ENCODE measurements at places on chromosomes 6 and 20.

GRCh38 chr6:64000818-64001491 lies 365.4 kb downstream of the PHF3 start:
- DNase-seq, result no peak

DNA sequence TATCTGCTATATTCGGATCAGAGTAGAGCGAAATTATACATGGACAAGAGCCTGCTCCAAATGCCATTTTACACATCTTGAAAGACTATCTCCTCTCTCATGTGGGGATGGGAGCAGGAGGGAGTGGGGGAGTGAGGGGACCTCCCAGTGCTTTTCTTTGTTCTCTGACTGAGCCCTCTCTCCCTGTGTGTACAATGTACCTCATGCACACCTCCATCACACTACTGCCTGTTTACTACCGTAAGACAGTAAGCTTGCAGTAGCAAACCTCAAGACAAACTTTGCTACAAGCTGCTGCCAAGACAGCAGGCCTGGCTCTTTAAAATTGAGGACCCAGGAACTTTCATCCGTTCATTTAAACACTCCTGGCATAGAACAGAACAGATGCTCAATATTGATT lies 7.2 kb downstream of the NHSL1 start:
- no peak for DNase-seq

DNA sequence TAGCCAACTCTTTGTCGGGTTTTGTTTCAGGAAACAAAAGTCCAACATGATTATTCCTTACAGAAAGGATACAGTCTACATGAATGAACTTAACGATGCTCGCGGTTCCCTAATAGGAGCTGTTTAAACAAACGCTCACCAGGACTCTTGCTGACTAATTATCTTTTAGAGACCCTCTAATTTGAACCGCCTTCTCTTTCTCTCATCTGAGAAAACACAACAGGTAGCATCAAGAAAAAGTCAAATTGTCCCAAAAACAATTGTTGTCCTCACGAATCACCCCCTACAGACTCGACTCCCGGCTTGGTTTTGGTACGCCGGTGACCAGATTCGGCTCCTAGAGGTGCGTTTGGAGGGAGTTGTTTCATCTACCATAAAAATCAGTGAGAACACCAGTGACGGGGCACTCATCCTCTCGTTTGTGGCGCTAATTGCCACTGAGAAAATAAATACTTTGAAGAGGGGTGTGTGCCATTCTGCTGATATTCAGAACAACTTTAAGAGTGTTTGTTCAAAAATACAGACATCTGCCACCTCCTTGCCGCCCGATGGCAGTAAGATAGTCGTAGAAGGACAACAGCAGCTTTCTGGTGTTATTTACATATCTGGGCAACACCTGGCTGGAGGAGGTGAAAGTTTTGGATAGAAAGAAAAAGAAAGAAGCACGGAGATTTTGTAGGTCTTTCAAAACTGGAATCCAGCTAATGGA lies 1.1 kb upstream of the SIM1 start:
- DNase-seq, result no peak

GRCh38 chr6:5962794-5963193 lies 43.9 kb downstream of the NRN1 start:
- no peak for DNase-seq

DNA sequence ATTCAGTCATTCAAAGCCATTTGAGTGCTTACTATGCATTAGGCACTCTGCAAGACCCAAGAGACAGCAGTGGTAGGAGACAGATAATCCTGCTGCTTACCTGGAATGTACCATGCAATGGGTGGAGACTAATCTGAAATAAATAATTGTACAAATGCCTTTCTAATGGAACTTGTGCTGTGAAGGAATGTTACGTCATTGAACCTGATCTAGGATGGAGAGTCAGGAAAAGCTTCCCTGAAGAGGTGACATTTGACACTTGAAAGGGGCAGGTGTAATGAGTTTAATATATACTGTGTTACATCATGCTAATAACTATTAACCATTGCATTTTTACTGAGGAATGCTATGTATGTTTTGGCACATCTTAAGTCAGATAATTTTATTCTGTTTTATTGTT lies 491.0 kb upstream of the FLRT3 start:
- DNase-seq, result no peak

DNA sequence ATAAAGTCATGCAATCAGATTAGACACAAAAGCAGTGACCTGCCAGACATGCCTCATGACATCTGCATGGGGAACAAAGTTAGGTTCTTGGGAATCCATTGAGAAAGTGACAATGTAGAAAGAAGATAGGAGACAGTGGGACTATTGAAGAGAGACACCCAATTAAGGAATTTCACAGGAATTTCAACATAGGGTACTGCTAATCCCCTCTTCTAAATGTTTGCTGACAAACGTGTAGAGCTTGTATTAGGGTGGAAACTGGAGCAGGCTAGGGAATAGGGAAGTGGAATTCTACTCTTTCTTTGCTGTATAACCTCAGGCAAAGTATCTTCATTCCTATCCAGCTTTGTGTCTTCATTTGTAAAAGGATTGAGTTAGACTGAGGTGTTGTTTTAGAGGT lies 409.4 kb upstream of the SASH1 start:
- no peak for DNase-seq

- no peak for DNase-seq
Measured at GRCh38 chr6:145823328-145823944, 8.8 kb upstream of the FBXO30 start.

- DNase-seq, result no peak
Measured at GRCh38 chr6:31762878-31763618, 592 bp downstream of the SAPCD1 start.

DNA sequence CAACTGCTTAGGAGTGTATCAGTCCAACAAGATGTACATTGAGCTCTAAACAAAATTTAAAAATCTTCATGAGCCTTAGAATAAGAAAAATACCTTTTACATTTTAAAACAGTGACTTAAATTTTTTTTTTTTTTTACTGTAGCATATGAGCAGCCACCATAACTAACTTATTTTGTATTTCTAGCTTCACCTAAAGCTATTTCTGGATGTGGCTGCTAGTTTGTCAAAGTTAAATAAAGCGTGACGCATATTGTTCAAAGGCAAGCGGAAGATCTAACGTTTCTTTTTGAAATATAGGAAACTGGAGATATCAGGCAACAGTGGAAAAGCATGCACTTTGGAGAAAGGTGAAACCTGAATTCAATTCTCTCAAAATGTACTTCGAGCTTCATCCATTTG lies 3.3 kb upstream of the IL22RA2 start:
- no peak for DNase-seq

- DNase-seq, result no peak
Measured at GRCh38 chr20:32443386-32443974, 85.3 kb downstream of the ASXL1 start.

DNA sequence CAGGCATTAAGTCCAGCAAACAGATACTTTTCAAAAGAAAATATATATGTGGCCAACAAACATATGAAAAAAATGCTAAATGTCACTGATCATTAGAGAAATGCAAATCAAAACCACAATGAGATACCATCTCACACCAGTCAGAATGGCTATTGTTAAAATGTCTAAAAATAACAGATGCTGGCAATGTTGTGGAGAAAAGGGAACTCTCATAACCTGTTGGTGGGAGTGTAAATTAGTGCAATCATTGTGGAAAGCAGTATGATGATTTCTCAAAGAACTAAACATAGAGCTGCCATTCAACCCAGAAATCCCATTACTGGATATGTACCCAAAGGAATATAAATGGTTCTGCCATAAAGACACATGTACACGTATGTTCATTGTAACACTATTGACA lies 20.6 kb downstream of the KCNQ5 start:
- no peak for DNase-seq

GRCh38 chr6:6781172-6781872 lies 192.8 kb downstream of the LY86 start:
- DNase-seq, result no peak

- DNase-seq, result no peak
Measured at GRCh38 chr6:109841869-109842268, 136.2 kb upstream of the GPR6 start.

All from effector memory CD4-positive, alpha-beta T cell (primary cell).